Hepatocyte (in vitro differentiated cells): ENCODE measurements at places on chromosomes 3 and 15. TPM values are rescaled to one million over a fixed set of nuclear protein-coding genes. Genes with fewer than 3 reads are reported as not detected.

RTP3 gene
- total RNA-seq = 0.64 and 2.0 TPM in 2 replicates

SUSD5 gene
- total RNA-seq = 2.0 and 2.3 TPM in 2 replicates

ROPN1 gene
- not detected in 2 replicates for total RNA-seq

GOLGA6L7 gene
- not detected in 2 replicates for total RNA-seq

SPATA12 gene
- total RNA-seq = 0.08 and 0.10 TPM in 2 replicates

ARHGAP31 gene
- total RNA-seq = 6.4 and 7.3 TPM in 2 replicates

CHMP2B gene
- total RNA-seq = 71.5 and 79.3 TPM in 2 replicates

CHDH gene
- total RNA-seq = 30.1 and 62.6 TPM in 2 replicates
